Daoy (cell line): ENCODE measurements at places on chromosomes 6 and 20. TPM values are rescaled to one million over a fixed set of nuclear protein-coding genes. Genes with fewer than 3 reads are reported as not detected.
A peak's percentile ranks its signal among the peaks of the same experiment; 100 is the strongest.

The SLPI gene
- total RNA-seq = not detected in 2 replicates

The PPP1R16B gene
- total RNA-seq = under 0.01 TPM in 1 of 2 replicates, not detected in the other

DNA sequence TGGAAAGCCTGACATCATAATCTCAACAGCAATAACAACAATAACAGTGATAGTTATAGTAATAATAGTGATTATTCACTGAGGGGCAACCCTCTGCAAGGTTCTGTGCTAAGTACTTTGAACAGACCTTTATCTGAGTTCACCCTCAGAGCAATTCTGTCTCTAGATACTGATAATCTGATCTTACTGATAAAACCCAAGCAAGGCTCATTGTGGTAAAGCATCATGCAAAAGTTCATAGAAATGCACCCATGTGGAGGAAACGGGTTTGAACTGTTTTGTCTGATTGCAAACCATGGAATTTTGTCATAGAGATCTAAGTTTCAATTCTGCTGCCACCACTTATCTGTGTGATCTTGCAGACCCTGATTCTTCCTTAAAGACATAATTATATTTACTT lies 1.3 kb upstream of the KIAA0408 start:
- no peak for DNase-seq

GRCh38 chr20:14829906-14830305 lies 492.5 kb upstream of the FLRT3 start:
- no peak for DNase-seq

GRCh38 chr20:4305091-4305490 lies 289.7 kb upstream of the RNF24 start:
- DNase-seq = no peak

DNA sequence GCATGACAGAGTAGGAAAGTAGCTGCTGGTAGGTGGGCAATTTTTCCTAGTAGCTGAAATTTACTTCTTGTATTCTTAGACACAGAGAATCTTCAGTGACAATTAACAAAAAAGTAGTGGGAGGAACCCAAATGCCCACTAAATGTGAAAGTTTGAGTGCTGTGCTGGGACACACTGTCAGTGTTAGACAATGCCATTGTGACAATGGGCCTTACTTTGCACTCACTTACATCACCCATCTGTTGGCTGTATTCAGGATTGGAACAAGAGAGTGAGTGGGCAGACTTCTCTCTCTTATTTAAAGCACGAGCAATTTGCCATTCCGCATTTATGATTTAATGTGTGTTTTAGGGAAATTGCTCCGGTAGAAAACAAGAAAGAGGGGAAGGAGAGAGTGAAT lies 662.5 kb downstream of the CBLN4 start:
- no peak for DNase-seq

- no peak for DNase-seq
Observed at GRCh38 chr20:19453862-19454261, 241.4 kb downstream of the SLC24A3 start.

- peak; percentile 73 for DNase-seq
Observed at GRCh38 chr6:17101422-17102257, at the start of gene STMND1. TSS of gene STMND1 (plus strand) at chr6:17102050. CDS start at chr6:17102258, 208 bp downstream.
